Body of pancreas (tissue), 4 donors: ENCODE measurements at places on chromosomes 16 and 17. TPM values are rescaled to one million over a fixed set of nuclear protein-coding genes. Genes with fewer than 3 reads are reported as not detected.

Gene CD7
- not detected for total RNA-seq

Gene C17orf67
- total RNA-seq = 0.78 TPM

Gene CDK5R1
- total RNA-seq = 1.6 TPM

Gene PHOSPHO1
- total RNA-seq = 13.5 TPM

Gene HIGD1B
- not detected for total RNA-seq

Gene TEKT1
- not detected for total RNA-seq

Gene HEATR9
- total RNA-seq = not detected

Gene CYGB
- 9.6 TPM for total RNA-seq

Gene CACNG3
- not detected for total RNA-seq

Gene SEPTIN12
- not detected for total RNA-seq

Gene NKD1
- 2.0 TPM for total RNA-seq

Gene CDIPT
- total RNA-seq = 79.9 TPM

Gene ABCA9
- 30.7 TPM for total RNA-seq

Gene CA7
- not detected for total RNA-seq

Gene FBXO39
- not detected for total RNA-seq

Gene CTRL
- total RNA-seq = 1,726 TPM

Gene USP6
- total RNA-seq = not detected

Gene HSD11B2
- total RNA-seq = 5.4 TPM

Gene VKORC1
- 104 TPM for total RNA-seq

Gene KRTAP9-8
- total RNA-seq = not detected

Gene PPY
- total RNA-seq = 51.6 TPM

Gene NPIPB6
- 13.8 TPM for total RNA-seq

Gene KRTAP4-3
- not detected for total RNA-seq

Gene HSF5
- total RNA-seq = not detected

Gene KRT25
- not detected for total RNA-seq

Gene C17orf78
- total RNA-seq = not detected
